Fibroblast of skin of scalp (primary cell): ENCODE measurements at places on chromosomes 5 and 9.

GRCh38 chr9:113514748-113515147 is 51.2 kb downstream of the RGS3 start:
- DNase-seq, result no peak

DNA sequence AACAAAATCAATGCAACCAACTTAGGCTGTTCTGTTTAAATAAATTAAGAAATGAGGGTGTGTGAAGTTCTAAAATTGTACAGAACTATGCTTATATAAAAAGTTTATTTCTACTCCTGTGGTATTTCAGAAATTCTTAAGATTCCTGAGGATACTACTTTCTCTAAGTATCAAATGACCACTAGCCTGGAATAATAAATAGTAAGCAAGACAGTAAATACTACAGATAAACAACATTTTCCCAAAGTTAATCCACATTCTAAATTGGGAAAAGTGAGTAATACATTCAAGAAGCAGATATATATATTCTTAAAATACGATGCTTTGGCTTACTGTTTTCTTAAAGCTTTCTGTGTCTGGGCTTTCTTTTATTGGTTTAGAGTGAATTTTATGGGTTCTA is 29.5 kb downstream of the CCNH start:
- peak; percentile 32 for DNase-seq

DNA sequence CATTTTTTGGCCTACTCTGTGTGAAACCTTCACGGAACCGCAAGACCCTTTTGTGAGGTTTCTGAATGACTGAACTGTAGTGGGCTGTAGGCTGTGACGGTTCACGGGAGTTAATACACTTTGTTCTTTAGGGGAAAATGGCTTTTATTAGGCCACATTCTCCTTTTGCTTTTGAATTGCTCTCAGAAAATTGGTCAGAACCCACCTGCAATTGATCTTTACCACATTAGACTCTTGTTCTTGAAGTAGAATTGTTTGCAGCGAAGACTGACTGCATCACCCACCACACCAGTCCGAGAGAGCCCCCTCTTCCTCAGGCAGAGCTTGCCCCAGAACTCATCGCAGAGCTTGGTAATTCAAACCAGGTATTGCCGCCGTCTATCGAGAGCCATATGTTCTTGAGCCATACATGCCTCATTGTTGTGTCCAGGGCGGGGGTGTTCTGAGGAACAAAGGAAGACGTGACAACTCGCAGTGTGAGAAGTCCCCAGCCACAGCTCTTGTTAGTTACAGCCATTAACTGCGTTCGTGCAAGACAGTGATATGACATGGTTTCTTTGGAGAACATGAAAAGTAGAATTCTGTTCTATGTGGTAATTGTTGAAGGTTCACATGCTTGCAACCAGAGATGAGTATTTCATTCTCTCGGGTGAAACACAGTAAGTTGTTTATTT is 166.4 kb upstream of the OTULINL start:
- peak; percentile 31 for DNase-seq

DNA sequence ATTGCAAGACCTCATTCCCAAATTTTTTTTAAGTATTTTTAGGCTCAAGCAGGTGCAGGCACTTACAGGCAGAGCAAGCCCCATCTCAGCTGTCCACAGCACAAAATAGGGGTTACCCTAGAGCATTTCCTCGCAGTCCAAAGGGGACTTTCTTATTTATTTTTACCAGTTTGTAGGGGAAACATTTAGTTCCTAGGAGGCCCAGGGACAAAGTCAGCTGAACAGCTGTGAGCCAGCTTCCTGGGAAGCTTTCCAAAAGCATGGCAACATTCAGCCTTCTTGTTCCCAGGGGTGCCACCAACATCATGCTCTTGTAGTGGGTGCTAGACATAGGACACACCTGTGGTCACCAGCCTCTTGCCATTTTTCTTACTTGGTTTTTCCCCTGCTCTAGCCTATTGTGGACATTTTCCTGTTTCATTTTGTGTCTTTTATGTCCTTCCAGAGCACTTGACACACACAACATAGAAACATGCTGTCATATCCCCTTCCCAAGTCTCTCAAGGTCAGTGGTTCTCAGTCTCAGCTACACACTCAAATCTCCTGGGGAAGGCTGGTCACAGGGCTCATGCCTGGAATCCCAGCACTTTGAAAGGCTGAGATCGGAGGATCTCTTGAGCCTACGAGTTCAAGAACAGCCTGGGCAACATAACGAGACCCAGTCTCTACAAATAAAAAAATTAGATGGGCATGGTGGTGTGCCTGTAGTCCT is 38.2 kb downstream of the HAVCR1 start:
- no peak for DNase-seq

DNA sequence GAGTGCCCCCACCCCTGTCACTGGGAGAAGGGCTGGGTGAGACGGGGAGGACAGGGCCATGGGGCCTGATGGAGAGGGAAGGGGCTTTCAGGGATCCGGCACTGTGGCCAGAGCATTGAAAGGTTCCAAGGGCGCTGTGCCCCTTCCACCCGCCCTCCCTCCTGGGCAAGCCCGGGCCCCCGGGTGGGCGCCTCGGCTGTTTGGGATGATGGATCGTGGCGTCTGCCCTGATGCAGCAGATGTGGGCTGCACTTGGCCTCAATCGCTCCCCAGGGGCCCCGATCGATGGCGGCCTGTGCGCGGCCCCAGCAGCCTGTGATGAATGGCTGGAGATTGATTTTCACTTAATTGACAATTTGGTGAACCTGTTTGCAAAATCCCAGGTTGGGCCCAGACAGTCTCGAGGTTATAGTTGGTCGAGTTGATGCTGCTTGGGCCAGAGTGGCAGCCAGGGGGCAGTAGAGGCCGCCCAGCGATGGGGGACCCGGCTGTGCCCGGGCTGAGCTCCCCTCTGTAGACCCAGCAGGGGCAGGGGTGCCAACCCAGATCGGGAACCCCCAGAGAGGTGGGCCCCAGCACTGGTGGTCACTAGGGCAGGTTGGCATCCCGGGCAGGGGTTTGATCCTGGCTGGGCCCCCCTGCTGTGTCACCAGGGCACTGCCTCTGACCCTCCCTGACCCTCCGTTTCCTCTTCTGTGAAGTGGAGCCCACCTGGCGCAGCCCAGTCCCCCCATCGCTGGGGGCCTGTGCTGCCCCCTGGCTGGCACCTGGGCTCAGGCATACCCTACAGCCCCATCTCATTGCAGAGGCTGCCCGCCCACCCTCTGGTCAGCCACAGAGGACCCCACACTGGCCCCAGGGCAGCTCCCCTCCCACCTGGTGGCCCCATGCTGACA is 34.7 kb downstream of the LHX3 start:
- DNase-seq, result peak; percentile 9
